ENCODE measurements at places on chromosomes 1 and 21.
A peak's percentile ranks its signal among the peaks of the same experiment; 100 is the strongest.

DNA sequence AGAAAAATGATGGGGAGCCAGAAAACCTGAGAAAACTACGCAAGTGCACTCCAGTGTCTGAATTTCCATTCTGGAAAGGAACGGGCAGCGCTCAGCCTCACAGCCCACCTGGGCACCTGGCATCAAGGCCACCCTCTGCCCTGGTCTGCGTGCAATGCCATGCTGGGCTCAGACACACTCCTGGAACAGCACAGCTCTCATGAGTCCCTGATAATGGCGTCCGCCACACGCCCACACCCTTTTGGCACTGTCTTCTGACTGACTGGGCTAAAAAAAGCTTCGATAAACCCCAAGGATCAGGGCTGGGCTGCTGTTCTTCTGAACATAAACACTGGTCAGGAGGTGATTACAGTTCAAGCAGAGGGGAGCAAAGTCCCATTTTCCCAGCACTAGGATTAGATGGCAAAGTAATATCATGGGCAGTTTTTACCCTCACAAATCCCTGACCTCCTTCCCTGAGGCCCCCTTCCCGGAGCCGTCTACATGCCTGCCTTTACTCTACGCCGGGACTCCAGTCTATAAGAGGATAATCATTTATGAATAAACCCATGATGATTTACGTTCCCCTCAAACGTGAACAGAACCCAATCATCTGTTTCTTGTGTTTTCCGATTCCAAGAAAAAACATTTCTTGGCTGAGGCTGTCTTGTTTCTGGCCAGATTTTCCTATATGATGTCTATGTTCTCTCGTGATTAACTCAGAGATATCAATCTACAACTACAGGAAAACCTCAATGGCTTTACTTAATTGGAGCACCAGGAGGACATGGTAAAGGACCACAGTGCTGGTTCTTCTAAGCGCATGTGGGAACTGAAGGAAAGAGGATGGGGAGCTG lies 22.6 kb downstream of the RCAN1 start:
- DNase-seq = no peak

DNA sequence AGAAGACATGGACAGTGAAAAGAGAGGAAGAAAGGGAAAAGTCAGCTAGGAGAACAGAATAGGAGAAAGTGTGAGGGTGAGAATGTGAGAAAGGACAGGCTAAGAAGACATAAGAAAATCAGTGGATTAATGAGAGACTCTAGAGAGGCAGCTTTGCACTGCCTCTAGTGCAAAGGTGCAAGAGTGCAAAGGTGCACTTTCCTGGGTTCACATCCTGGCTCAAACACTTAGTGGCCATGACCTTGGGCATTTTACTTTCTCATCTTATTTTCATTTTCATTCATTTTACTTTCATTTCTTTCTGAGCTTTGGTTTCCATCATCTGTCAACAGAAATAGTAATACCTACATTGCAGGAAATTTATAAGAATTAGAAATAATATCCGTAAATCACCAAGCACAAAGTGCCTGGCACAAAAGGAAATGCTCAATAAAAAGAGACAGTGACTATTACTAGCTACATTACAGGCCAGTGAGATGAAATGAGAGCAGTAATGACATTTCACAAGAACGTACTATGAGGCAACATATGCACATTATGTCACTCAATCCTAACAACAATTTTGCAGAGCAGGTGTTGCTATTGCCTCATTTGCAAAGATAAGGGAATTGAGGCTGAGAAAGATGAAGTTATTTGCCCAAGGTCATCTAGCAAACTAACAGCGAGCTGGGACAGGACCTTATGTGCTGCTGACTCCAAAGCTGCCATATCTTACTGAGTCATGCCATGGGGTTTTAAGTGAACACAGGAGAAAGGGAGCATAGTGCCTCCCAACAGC lies 107.0 kb upstream of the TLR5 start:
- DNase-seq = no peak

GRCh38 chr1:243434594-243434993 lies 178.8 kb downstream of the SDCCAG8 start:
- DNase-seq = no peak

GRCh38 chr1:206705191-206705590 lies 20.5 kb downstream of the MAPKAPK2 start:
- no peak for DNase-seq

DNA sequence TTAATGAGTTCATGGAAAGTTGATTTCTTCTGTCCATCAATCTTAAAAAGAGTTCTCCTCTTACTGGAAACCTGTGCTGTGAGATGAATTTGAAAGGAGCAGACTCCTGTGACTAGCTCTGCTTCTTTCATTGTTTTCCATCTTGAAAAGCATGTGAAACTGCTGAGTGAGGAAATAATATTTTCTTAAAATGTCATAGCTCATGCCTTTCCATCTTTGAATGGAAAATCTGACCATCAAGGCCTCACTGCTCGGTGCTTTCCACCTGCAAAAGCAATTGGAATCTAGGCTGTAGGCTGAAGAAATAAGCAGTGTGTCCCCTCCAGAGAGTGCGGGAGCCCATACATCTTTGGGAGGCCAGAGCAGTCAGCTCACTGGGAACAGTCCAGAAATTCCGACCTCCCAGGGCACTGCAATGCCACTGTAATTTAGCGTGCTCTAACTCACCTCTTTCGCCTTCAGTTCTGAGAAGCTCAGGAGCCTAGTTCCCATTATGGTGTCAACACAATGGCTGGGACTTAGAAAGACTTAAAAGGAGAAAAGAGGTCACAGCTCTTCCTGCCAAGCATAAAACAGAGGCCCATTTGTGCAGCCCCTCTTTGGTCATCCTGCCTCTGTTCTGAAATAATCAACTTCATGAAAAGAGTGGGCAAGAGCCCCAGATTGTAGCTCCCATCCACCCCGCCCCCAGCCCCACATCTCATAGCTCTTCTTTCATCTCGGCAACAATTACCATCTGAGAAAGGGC lies 50.4 kb upstream of the F3 start:
- no peak for DNase-seq

- DNase-seq = no peak
Observed at GRCh38 chr1:118144684-118145083, 40.3 kb downstream of the SPAG17 start.

GRCh38 chr21:46119637-46120271 lies 21.8 kb downstream of the COL6A2 start:
- peak; percentile 12 for DNase-seq

GRCh38 chr1:110765640-110766335 lies 91.0 kb upstream of the KCNA3 start:
- peak; percentile 24 for DNase-seq

DNA sequence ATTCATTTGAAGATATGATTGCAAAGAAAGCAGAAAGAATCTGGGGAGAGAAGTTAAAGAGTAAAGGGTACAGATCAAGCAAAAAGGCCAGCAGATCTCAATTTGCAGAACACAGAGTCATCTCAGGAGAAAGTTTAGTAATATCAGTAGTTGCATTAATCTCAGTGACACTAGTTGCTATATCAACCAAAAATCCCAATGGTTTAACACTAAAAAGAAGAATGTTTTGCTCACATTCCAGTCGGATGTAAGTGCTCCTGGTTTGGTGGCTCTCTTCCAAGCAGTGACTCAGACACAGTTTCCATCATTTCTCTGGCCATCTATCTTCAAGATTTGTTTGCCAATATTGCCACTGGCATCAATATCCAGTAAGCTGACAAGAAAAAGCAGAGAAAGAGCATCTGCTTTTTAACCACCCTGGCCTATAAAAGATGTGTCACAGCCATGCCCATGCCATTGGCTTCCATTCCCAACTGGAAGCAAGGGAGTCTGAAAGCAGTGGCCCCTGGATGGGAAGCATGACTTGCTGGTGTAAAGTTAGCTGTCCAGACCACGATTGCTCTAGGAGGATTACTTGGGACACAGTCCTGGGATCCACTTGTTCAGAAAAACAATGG lies 45.5 kb upstream of the AIM2 start:
- DNase-seq = no peak

- no peak for DNase-seq
Observed at GRCh38 chr1:231665726-231666125, 39.1 kb downstream of the DISC1 start.

DNA sequence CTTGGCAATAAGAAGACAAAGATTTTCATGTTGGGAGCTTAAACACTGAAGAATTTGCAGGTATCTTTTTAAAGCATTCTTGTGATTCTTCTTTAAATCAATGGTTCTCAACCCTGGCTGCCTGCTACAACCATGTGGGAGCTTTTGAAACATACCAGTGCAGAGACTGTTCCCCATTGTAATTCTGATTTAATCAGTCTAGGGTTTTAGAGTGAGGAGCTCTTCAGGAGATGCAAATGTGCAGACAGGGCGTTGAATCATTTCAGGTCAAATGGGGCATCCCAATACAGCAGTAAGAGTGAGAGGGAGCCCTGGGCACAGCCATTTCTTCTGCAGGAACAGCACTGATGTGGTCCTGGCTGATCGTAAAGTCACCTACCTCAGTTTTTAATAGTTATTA lies 24.3 kb downstream of the KCNJ6 start:
- DNase-seq = no peak

GRCh38 chr1:23736437-23737134 lies 6.7 kb upstream of the ELOA start:
- DNase-seq = no peak

DNA sequence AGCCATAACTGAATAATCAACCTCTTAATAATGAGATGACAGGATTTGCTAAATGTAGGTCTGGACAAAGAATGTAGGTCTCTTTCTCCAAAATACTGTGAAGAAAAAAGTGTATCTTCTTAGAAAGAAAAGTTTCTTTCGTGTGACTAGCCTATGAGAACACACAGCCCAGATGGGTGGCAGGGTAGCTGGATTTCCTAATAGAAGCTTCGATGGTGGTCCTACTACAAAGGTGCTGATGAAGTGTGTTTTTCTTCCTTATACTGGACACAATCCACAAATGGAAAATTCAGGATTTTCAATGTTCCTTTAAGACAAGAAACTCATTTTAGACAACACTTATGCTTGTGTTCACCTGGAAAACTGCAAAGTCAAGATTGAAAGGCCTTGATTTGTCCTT lies 90.2 kb upstream of the ZNHIT6 start:
- no peak for DNase-seq

DNA sequence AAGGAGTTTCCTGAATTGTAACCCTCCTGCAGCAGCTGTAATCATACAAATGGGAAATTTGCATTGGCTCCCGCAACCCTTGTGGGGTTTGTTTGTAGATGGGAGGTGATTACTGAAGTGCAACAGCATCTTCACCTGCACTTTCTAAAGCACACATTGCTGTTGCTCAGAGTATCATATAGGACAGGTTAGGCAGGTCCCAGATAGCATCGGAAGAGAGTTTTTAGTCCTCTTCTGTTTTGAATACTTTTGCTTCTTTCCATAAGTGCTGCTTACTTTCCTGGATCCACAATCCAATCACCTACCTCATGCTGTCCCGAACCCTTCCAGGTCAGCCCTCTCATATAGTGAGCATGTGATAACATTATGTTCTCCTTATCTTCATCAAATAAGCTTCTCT lies 300.4 kb downstream of the PTPRC start:
- DNase-seq = no peak

- DNase-seq = no peak
Observed at GRCh38 chr1:210437111-210437510, 108.4 kb downstream of the HHAT start.

DNA sequence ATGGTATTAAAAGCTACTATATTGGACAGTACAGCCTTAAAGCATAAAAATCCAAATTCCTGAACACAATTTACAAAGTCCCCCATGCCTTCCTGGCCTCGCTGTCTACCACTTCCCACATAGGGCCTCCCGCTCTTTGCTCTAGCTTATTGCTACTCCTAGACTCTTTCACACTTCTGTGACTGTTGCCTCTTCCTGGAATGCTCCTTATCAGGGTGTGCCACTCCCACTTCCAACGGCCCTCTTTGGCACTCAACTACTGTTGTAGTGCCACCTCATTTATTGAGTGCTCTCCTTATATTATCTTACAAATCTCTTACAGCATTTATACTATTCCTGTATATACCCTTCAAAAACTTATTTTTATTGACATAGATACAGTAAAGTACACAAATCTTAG lies 4.8 kb downstream of the SARS1 start:
- DNase-seq = no peak

DNA sequence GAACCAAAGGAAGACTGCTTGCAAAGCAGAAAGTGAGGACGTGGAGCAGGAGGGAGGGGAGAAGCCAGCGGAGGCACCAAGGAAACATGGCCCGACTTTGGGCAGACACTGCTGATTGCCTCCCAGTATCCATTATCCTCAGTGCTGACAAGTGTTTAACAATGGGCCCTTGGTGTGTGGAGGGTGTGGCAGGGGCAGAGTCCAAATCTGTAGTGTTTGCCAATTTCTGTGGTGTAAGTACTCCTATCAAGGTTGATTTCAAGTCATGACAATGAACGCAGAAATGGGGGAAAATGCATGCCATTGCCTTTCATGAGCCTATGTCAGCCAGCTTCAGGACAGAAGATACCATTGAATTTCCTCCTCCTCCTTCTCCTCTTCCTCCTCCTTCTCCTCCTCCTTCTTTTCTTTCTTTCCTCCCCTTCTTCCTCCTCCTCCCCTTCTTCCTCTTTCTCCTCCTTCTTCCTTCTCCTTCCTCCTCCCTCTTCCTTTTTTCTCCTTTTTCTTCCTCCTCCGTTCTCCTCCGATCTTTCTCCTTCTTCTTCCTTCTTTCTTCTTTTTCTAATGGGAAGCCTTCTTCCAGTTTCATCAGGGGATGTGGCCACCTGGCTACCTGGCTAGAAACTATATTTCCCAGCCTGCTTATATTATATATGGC lies 10.3 kb upstream of the PHC2 start:
- no peak for DNase-seq

- DNase-seq = no peak
Observed at GRCh38 chr1:20028125-20028524, 41.9 kb upstream of the PLA2G5 start.

GRCh38 chr1:201636097-201636496 lies 97.2 kb downstream of the NAV1 start:
- DNase-seq = no peak

DNA sequence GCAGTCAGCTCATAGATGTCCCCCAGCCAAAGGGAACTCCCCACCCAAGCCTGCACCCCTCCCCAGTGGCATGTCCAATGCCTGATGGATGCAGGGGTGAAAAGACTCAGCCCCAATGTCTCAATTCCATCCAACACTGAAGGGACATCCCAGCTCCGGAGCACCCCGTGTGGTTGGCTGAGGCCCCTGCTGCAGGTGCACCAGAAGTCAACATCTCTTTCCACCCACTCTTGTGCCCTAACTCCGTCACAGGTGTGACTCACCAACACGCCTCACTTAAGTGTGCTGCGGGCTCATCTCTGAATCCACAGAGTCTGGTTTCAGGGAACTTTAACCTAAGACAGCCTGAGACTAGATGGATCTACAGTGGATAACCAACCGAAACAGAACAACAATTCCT lies 40.9 kb upstream of the ZBTB18 start:
- no peak for DNase-seq

GRCh38 chr21:22791986-22792560 lies 1793.9 kb downstream of the NCAM2 start:
- no peak for DNase-seq

DNA sequence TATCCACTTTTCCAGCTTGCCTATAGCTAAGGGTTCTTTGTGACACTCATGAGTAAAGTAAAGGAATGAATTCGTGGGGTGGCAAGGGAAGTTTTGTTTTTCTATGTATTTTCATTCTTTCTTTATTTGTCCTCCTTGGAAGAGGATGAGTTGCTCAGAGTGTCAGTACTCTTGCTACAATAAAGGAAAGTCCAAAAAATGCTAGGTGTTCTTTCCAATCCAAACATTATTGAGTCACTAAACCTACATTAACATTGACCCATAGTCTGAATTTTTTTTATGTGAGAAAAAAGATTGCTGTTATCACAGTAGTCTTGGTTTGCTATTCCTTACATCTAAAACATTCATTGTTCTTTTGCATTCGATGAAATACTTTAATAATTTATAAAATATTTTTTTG lies 959.9 kb upstream of the ADGRL4 start:
- DNase-seq = no peak
